ENCODE measurements at places on chromosomes 5 and 9.
A peak's percentile ranks its signal among the peaks of the same experiment; 100 is the strongest.

- no peak for DNase-seq
These were observed 205.1 kb upstream of the MRPS30 start for GRCh38 chr5:44603496-44604272.

- DNase-seq, result no peak
These were observed 29.0 kb upstream of the ANXA6 start for GRCh38 chr5:151186538-151186937.

GRCh38 chr9:115882911-115883310, 270.7 kb upstream of the PAPPA start:
- DNase-seq, result no peak

GRCh38 chr5:89128092-89128491, 245.1 kb upstream of the MEF2C start:
- peak; percentile 22 for DNase-seq

DNA sequence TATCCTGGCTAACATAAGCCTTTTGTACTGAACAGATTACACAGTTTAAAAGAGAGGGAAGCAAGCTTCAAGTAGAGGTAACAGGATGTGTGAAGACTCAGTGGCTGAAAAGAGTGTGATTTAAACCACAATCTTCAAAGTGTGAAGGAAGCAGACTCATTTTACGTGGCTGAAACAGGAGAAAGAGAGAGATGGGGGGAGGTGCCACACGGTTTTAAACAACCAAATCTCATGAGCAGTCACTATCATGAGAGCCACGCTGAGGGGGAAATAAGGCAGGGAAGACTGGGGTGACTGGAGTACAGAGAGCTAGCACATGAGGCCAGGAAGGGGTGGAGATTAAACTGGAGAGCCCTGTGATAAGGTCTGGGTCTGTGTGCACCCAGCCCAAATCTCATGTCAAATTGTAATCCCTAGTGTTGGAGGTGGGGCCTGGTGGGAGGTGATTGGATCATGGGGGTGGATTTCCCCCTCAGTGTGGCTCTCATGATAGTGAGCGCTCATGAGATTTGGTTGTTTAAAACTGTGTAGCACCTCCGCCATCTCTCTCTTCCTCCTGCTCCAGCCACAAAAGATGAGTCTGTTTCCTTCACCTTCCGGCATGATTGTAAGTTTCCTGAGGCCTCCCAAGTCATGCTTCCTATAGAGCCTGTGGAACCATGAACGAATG, 318.6 kb upstream of the CD180 start:
- no peak for DNase-seq

- no peak for DNase-seq
These were observed 83.5 kb upstream of the RIOK2 start for GRCh38 chr5:97266576-97266975.

DNA sequence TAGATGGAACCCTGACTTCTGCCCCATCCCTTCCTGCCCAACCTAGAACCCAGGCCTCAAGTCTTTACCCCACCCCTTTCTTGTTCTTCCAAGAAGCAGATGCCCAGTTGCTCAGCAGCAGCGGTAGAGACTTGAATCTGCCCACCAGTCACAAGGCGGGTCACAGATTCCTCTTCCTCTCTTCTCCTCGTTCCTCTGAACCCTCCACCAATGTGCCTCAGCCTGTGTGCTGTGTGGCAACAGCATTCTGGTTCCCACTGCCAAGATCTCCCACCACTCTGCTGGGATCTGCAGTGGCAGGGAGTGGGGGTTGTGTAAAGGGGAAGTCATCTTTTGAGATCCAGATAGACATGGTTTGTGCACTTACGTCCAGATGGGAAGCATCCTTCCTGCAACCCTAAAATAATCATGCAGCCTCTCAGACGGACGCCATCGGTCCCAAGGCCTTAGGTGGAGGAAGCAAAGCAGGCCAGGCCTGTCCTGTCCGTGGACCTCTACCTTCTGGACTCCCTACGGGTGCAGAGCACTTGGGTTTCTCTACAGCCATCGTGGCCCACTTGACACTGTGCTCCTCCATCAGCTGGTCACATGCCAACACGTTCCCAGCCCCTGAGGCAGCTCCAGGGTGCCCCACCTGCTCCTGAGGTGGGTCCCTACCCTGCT, 7.7 kb upstream of the RPL26L1 start:
- no peak for DNase-seq

- no peak for DNase-seq
These were observed 15.3 kb downstream of the HNRNPH1 start for GRCh38 chr5:179608131-179608581.

GRCh38 chr5:11038772-11039171, 277.7 kb upstream of the DAP start:
- no peak for DNase-seq

DNA sequence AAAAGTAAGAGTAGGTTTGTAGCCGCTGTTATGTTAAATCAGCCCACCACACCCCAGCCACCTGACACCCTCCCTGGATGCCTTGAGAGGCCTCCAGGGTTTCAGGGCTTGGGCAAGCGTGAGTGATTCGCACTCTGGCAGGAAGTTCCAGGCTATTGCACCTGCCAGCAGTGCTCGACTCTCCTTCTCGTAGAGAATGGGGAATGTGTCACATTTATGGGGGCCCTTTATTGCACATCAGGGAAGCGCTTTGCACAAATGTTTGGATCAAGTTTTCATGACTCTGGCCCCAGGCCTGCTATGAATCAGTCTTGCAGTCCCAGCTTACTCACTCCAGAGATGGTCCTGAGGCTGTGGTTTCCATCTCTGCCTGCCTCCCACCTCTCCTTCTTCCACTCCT, 66.1 kb upstream of the ADRA1B start:
- DNase-seq, result no peak

GRCh38 chr5:158265931-158266700, 407.2 kb upstream of the CLINT1 start:
- DNase-seq, result no peak

GRCh38 chr5:56460195-56460546, 227.0 kb upstream of the ANKRD55 start:
- no peak for DNase-seq

GRCh38 chr5:11012295-11012694, 251.3 kb upstream of the DAP start:
- no peak for DNase-seq

DNA sequence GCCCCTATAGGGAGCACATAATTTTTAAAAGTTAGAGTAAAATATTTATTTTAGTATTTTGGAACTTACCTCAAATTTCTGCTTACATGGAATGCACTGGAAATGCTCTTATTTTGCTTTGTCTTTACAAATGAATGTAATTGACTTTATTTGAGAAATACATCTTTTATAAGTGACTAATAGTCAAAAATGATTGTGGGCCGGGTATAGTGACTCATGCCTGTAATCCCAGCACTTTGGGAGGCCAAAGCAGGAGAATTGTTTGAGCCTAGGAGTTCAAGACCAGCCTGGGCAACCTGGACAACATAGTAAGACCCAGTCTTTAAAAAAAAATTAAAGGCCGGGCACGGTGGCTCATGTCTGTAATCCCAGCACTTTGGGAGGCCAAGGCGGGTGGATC, 5.8 kb downstream of the HMGCR start:
- no peak for DNase-seq
